ENCODE measurements at places on chromosomes 5 and 9. TPM values are rescaled to one million over a fixed set of nuclear protein-coding genes. Genes with fewer than 3 reads are reported as not detected.

- no peak for DNase-seq
Observed at GRCh38 chr5:137727623-137728022, 8.3 kb downstream of the KLHL3 start.

DNA sequence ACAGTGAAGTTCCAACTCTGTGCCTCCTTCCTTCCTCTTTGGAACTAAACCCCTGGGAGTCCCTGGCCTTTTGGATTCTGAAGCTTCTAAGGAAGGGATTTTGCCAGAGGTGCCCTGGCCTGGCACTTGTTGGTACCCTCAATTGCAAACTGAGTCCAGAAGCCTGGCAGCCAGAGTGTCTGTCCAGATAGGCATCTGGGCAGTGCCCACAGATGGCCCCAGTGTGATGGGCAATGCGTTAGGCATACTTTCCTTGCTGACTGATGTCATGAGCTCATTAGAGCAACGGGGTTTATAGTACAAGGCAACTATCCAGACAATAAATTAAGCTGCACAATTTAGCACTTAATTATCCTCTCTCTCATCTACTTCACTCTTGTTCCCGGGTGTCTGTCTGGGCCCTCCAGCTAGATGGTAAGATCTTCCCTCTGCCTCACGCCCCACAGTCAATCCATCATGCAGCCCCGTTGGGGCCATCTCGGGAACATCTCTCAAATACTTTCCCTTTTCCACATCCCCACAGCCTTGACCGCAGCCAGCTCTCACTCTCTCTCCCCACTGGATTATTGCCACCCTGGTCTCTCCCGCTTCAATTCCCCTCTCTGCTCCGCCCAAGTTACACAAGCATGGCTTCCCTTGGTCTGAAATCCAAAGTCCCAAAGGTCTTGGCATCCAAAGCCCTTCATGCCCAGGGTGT, 157.5 kb upstream of the SMIM23 start:
- no peak for DNase-seq

SOHLH1 gene
- polyA plus RNA-seq = not detected

CARD9 gene
- polyA plus RNA-seq = 1.7 TPM

DEPDC1B gene
- 9.1 TPM for polyA plus RNA-seq

CRAT gene
- 22.0 TPM for polyA plus RNA-seq

Measured in right lung (tissue), 10 donors.